Metanephros (tissue), 2 donors: ENCODE measurements at places on chromosomes 5 and 9. TPM values are rescaled to one million over a fixed set of nuclear protein-coding genes. Genes with fewer than 3 reads are reported as not detected.

RXRA gene
- total RNA-seq = 34.7 TPM

ADGRD2 gene
- not detected for total RNA-seq

PCDHGA10 gene
- 9.1 TPM for total RNA-seq

PFN3 gene
- not detected for total RNA-seq

CCL27 gene
- total RNA-seq = not detected

GLRA1 gene
- total RNA-seq = not detected
